H1 (cell line): ENCODE measurements at places on chromosomes 11 and 22. TPM values are rescaled to one million over a fixed set of nuclear protein-coding genes. Genes with fewer than 3 reads are reported as not detected.

Gene AQP11
- 1.1 and 1.2 TPM in 2 replicates for total RNA-seq

GRCh38 chr11:64448599-64449380 is 89.8 kb downstream of the RPS6KA4 start:
- H3K27me3 ChIP-seq, result no peaks in the 10 kb centered on the region
- DNase-seq, result peak; percentile 50
- no peak overlapping the region for H3K27ac ChIP-seq
- H3K4me1 ChIP-seq, result peaks cover 8% of the 10 kb centered on the region

Gene GPR83
- total RNA-seq, result 1.3 and 1.5 TPM in 2 replicates

Gene KRTAP5-2
- not detected in 2 replicates for total RNA-seq

DNA sequence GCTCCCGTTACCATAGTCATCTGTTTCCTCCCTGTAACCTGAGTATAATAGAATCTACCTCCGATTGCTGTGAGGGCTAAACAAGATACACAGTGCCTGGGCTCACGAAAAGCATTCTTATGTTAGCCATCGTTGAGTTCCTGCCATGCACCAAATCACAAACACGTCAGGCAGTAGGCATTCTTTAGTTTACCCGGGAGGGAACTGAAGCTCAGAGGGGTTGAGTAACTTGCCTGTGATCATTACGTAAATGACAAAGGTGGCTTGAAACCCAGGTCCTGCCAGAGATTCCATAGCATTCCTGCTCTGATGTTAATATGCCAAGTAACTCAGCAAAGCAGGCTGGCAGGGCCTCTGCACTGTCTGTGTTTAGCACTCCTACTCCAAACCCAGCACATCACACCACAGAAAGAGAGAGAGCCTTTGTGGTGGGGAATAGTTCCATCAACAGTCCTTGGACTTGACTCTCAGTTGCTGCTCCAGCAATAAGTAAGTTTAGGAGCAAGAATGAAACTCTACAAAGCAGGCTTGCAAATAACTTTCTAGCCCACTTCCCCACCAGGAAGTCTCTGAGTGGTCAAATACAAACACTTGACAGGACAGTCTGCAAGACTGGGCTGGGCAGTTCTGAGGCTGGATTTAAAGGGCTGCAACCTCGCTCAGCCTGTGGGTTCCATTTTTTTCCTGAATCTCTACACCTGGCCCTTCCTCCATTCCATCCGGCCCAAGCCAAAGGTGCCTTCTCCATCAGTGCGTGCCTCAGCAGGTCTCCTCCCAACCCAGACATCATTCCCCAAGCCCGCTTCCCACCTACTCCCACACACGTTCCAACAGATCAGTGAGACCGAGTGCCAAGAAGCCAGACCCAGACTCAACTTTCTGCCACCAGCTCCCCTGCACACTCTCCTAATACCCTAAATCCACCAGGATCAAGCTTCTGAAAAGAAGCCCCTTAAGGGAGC is 1.1 kb downstream of the SCN2B start:
- no peaks in the 10 kb centered on the region for H3K36me3 ChIP-seq
- H3K27me3 ChIP-seq, result peaks cover 53% of the 10 kb centered on the region
- no peak for DNase-seq
- no peak overlapping the region for H3K27ac ChIP-seq

Gene KRTAP5-10
- total RNA-seq, result not detected in 2 replicates

DNA sequence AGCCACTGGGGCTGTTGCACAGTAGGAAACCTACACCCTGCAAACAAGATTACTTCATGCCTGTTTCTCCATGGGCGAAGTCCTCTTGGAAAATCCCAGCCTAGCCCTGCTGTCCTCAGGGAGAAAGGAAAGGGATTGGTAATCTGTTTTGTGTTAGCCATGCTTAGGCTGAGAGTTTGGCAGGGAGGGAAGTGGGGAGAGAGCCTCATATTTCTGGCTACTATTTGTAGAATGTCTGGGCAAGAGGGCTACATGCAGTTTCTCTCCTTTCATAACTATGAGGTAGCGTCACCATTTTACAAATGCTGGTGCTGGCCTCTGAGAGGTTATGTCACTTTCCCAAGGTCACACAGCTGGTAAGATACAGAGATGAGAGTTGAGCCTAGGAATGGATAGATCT is 737 bp upstream of the MFRP start:
- H3K4me3 ChIP-seq, result no peak overlapping the region
- H3K27me3 ChIP-seq, result no peaks in the 10 kb centered on the region
- no peaks in the 10 kb centered on the region for H3K36me3 ChIP-seq
- DNase-seq, result no peak

GRCh38 chr11:16979703-16980622 is 34.3 kb downstream of the PLEKHA7 start:
- no peaks in the 10 kb centered on the region for H3K36me3 ChIP-seq
- DNase-seq, result no peak
- no peak overlapping the region for H3K27ac ChIP-seq
- no peaks in the 10 kb centered on the region for H3K27me3 ChIP-seq
- no peak overlapping the region for H3K4me3 ChIP-seq

DNA sequence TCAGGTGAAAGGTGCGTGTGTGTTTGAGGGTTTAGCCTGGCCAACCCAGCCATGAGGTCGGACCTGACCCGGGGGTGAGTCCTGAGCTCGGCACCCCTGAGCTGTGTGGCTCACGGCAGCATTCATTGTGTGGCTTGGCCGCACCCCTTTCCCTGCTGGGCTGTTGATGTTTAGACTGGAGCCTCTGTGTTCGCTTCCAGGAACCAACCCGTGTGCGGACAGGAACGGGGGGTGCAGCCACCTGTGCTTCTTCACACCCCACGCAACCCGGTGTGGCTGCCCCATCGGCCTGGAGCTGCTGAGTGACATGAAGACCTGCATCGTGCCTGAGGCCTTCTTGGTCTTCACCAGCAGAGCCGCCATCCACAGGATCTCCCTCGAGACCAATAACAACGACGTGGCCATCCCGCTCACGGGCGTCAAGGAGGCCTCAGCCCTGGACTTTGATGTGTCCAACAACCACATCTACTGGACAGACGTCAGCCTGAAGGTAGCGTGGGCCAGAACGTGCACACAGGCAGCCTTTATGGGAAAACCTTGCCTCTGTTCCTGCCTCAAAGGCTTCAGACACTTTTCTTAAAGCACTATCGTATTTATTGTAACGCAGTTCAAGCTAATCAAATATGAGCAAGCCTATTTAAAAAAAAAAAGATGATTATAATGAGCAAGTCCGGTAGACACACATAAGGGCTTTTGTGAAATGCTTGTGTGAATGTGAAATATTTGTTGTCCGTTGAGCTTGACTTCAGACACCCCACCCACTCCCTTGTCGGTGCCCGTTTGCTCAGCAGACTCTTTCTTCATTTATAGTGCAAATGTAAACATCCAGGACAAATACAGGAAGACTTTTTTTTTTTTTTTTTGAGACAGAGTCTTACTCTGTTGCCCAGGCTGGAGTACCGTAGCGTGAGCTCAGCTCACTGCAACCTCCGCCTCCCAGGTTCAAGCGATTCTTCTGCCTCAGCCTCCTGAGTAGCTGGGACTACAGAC is 53.9 kb upstream of the PPP6R3 start:
- no peak overlapping the region for H3K4me3 ChIP-seq
- no peaks in the 10 kb centered on the region for H3K4me1 ChIP-seq
- H3K36me3 ChIP-seq, result peaks cover 2% of the 10 kb centered on the region; the same call in 1 of the 2 replicates
- H3K27ac ChIP-seq, result no peak overlapping the region
- H3K27me3 ChIP-seq, result no peaks in the 10 kb centered on the region

DNA sequence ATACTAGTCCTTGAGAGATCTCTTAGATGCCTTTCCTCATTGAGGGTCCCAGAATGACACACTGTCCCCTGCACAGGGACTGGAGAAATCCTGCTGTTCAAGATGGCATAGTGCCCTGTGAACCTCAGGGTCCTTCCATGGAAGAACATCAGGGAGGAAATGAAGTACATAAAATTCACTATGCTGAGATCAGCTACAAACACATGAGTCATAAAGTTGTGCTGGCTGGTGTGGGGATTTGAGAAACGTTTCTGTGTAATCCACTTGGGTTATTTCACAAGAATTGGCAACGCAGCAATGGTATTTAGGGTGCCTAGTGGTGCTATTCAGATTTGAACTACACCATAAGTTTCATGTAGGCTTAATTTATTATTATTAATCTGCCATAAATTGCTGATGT is 174.4 kb downstream of the MAML2 start:
- no peak for DNase-seq
- no peaks in the 10 kb centered on the region for H3K27me3 ChIP-seq
- H3K36me3 ChIP-seq, result no peaks in the 10 kb centered on the region
- no peak overlapping the region for H3K4me3 ChIP-seq
- no peak overlapping the region for H3K27ac ChIP-seq

GRCh38 chr11:46918083-46918787 is at the start of gene LRP4:
LRP4 (minus strand) TSS chr11:46918550; CDS start chr11:46918379, 171 bp downstream.
- no peak within 1 kb of the TSS for H3K27ac ChIP-seq
- H3K27me3 ChIP-seq, result peaks cover 10% of the 10 kb centered on the region
- DNase-seq, result peak; percentile 82
- peaks cover 15% of the 10 kb centered on the region for H3K4me1 ChIP-seq
- peak within 1 kb of the TSS; percentile 74 for H3K4me3 ChIP-seq

- no peaks in the 10 kb centered on the region for H3K27me3 ChIP-seq
- H3K4me3 ChIP-seq, result no peak overlapping the region
- DNase-seq, result no peak
- no peak overlapping the region for H3K27ac ChIP-seq
- H3K36me3 ChIP-seq, result peaks cover 8% of the 10 kb centered on the region; the same call in 1 of the 2 replicates
- H3K4me1 ChIP-seq, result no peaks in the 10 kb centered on the region
Observed at GRCh38 chr11:95816037-95816436, 25.7 kb downstream of the CEP57 start.

DNA sequence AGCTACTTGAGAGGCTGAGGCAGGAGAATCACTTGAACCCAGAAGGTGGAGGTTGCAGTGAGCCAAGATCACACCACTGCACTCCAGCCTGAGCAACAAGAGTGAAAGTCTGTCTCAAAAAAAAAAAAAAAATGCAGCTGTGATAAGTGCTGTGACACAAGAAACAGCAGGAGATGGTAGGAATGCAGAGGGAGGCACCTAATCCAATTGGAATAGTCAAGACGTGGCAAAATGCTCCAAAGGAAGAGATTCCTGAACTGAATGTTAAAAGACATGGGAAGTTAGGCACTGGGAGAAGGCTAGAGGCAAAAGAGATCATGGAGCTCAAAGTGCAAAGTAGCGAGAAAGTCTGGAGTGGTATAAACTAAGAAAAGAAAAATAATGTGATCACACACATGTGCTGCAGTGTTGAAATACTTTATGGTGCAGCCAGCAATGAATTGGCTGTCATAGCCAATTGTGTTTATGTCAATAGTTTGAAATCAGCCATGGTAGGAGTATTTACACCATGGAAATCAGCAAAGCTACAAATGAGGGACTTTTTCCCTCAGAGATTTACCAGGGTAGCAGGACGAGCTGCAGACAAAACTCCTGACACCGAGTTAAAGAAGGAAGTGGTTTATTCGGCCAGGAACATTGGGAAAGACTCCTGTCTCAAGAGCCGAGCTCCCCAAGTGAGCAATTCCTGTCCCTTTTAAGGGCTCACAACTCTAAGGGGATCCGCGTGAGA is 40.9 kb upstream of the LIPT2 start:
- no peaks in the 10 kb centered on the region for H3K27me3 ChIP-seq
- H3K4me1 ChIP-seq, result no peaks in the 10 kb centered on the region
- H3K4me3 ChIP-seq, result no peak overlapping the region
- no peaks in the 10 kb centered on the region for H3K36me3 ChIP-seq
- DNase-seq, result no peak

Gene NPAS4
- total RNA-seq, result 0.88 and 0.99 TPM in 2 replicates

Gene OR8B3
- not detected in 2 replicates for total RNA-seq

- no peaks in the 10 kb centered on the region for H3K4me1 ChIP-seq
- H3K27me3 ChIP-seq, result no peaks in the 10 kb centered on the region
- no peak for DNase-seq
- H3K4me3 ChIP-seq, result no peak overlapping the region
- no peaks in the 10 kb centered on the region for H3K36me3 ChIP-seq
Observed at GRCh38 chr22:43481568-43482317, 69.9 kb downstream of the MPPED1 start.

DNA sequence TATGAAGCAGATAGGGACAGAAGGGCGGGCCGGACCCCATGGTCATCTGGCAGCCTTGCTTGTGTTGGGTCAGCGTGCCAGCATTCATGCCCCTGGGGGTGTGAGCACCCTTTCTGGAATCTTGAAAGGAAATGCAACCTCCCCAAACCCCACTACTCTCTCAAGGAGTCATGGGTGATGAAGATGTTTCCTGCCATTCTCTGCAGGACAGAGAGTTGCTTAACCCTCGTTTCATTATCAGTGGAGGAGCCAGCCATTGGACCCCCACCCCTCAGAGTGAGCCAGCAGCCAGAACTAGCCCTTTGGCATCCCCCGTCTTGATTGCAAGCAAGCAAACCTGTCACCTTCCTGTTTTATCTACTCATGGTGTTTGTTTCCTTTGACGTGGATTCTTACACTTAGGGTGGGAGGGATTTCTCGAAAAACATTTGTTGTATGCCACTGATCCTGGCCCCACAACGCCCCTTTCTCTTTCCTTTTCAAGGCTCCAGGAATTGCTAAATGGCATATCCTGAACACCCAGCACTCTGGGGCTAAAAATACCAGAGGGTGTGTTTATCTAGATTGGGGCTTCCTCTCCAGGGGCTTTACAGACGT is 258.3 kb downstream of the ETS1 start:
- H3K4me1 ChIP-seq, result no peaks in the 10 kb centered on the region
- H3K27ac ChIP-seq, result no peak overlapping the region
- no peaks in the 10 kb centered on the region for H3K27me3 ChIP-seq
- H3K4me3 ChIP-seq, result no peak overlapping the region
- DNase-seq, result no peak
- no peaks in the 10 kb centered on the region for H3K36me3 ChIP-seq

DNA sequence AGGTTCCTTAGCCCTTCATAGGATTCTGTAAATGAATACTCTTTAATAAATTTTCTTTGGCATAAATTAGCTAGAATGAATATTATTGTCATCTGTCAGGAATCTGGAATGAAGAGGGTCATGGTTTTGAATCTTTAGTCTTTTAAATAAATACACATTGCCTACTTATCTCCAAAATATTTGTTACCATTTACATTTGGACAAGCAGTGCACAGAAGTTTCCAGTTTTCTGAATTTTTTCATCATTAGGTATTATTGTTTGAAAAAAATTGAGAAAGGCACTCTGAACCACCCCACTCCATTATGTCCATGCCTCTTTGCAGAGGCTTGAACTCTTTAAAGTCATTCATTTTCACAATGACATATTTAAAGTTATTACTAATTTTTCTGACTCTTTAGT is 549.0 kb upstream of the LUZP2 start:
- no peaks in the 10 kb centered on the region for H3K4me1 ChIP-seq
- no peaks in the 10 kb centered on the region for H3K27me3 ChIP-seq
- H3K4me3 ChIP-seq, result no peak overlapping the region
- no peak for DNase-seq
- no peaks in the 10 kb centered on the region for H3K36me3 ChIP-seq

Gene OR8D1
- total RNA-seq, result not detected in 2 replicates
